Pons (tissue), 1 donor: ENCODE measurements at places on chromosomes 5 and 9.
A peak's percentile ranks its signal among the peaks of the same experiment; 100 is the strongest.

DNA sequence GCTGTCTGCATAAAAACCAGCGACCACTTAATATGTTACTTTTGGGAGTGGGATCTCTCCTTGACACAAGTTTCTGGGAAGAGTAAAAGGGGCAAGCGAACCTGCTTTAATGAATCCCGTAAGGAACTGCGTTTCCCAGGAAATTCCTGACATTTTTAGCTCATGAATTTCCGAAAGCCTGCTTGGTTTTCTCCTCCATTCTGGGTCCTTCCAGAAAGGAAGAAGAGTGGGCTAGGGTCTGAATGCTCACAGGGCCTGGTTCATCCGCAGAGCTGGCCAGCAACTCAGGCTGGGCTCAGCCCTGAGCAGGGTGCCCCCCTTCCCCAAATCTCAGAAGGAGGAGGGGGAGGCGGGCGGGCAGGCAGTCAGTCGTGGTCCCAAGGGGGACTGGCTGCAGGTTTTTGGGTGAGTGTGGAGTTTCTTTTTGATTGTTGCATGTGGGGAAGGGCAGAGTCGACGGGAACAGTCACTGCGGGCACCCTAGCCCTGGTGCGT lies 1.2 kb upstream of the PURA start:
- no peak for DNase-seq

DNA sequence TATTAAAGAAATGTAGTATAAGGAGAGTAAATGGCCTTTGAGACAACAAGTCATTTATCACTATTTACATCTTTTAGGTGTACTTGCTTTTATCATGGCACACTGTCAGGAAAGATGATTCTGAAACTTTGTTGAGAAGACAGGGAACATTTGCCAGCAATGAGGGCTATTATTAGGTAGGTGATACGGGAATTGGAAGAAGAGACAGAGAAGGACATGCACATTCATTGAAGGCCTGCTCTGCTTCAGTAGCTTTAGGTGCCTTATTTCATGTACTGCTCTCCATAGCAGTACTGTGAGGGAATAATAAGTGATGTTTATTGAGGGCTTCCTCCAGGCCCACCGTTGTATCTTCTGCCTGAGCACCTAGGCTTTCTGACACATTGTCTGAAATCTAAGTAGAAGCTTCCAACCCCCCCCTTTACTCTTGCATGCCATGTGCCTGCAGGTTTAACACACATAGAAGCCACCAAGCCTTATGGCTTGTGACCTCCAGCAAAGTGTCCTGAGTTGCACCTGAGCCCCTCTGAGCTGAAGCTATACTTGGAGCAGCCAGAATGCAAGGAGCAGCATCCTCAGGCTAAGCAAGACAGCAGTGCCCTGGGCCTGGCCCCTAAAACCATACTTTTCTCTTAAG lies 275.2 kb upstream of the VLDLR start:
- no peak for DNase-seq

DNA sequence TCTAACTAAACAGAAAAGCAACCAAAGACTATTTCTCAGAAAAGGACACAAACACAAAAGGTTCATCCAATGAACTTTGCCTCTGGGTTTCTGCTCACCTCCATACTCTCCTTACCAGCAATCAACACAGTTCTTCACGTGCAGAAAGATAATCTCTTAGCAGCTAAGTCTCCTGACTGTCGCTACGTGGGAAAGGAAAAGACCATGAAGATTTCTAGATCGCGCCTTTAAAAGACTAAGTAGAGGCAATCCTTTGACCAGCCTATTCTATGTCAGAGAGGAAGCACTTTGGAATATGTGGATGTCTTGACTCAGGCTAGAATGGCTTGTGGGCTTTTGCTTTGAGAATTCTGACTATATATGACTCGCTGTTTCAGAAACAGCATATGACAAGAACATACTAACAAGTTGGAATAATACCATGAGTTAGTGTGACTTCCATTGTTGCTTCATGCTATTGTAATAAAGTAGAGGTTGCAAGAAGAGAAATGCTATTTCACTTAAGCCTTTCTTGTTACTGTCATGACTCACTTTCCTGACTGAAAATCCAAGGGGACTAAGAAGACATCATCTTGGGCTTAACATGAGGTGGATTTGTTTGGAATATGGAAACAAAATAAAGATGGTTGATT lies 339.5 kb upstream of the RFX3 start:
- DNase-seq = no peak

GRCh38 chr5:24693609-24694008 lies 48.8 kb upstream of the CDH10 start:
- no peak for DNase-seq

DNA sequence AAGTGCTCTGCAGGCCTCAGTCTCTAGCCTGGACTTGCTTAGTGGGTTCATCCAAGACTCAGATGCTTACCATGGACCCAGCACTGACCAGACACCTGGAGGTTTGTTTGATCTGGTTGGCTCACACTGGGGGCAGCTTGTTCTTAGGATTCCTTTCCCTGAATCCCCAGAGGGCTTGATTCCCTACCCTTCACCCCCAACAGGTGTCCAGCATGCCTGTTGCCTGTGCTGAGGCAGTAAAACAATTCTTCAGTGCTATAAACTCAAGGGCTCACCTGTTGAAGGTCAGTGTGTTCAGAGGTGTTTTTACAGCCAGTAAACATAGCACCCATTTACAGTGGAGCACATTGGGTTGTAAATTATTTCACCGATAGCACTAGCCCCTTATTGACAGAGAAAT lies 123.8 kb upstream of the KLF4 start:
- no peak for DNase-seq

DNA sequence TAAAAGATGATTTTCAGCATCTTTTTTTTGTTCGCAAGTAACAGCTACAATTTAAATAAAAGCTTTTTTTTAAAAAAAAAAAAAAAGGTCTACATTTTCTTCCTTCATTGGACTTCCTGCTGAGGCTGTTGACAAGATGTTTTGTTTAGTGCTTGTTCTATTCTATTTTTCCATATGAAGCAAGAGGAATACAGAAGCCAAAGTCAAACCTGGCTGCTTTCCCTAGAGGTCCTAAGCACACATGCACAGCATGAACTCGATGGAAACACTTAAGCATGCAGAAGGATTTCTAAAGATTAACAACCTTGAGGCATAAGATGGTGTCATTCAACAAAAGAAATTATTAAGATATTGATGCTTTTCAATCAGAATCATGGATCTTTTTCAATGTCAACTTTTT lies 105.1 kb downstream of the ADCY2 start:
- DNase-seq = no peak

GRCh38 chr9:18317896-18318295 lies 156.1 kb upstream of the ADAMTSL1 start:
- DNase-seq = no peak

DNA sequence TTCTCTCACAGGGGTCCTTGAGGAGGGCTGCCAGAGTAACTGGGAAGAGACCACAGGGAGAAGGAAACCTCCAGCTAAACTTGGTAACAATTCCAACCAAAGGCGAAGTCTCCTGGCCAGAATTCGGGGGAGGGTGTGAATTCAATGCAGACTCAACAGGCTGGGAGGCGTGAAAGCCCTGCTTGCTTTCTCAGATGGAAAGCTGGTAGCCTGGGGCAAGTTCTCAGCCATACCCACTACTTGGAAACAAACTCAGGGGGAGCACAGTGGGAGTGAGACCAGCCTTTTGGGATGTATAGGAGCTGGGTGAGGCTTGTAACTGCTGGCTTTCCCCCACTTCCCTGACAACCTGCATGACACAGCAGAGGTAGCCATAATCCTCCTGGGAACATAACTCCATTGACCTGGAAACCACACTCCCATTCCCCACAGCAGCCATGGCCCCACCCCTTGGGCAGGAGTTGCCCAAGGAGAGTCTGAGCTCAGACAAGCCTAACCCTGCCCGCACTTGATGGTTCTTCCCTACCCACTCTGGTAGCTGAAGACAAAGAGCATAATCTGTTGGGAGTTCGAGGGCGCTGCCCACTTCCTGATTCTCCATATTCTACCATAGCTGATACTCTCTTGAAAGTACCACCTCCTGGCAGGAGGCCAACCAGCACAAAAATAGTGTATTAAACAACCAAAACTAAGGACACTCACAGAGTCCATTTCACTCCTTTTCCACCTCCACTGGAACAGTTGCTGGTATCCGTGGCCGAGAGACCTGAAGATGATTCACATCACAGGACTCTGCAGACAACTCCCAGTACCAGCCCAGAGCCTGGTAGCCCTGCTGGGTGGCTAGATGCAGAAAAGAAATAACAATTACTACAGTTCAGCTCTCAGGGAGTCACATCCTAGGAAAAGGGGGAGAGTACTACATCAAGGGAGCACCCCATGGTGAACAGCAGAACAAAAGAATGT lies 123.8 kb downstream of the FAM170A start:
- no peak for DNase-seq

DNA sequence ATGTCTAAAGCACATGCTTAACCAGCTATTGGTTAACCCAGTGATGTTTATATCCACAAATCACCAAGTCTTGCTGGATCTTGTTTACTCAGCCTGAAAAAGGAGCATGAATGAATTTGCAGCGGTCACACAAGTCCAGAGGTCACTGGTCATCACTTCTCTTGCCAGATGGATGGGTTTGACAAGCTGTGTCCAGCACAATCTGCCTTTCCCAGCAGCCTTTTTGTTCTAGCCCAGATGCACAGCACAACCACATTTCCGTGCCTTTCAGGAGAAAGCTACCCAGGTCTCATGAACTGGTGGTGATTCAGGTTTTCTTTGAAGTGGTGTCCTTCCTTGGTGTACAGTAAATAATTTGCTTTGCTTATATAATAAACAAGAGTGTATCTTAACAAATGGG lies 32.1 kb downstream of the TMEM252 start:
- DNase-seq = no peak

DNA sequence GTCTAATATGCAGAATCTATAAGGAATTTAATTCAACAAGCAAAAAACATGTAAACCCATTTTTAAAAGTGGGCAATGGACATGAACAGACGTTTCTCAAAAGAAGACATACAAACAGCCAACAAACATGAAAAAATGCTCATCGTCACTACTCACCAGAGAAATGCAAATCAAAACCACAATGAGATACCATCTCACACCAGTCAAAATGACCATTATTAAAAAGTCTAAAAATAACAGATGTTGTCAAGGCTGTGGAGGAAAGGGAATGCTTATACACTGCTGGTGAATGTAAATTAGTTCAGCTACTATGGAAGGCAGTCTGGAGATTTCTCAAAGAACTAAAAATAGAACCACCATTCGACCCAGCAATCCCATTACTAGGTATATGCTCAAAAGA lies 3.1 kb upstream of the KLHL3 start:
- DNase-seq = no peak

GRCh38 chr5:95670568-95670967 lies 12.2 kb downstream of the SPATA9 start:
- DNase-seq = no peak

GRCh38 chr5:142670804-142671203 lies 15.1 kb downstream of the FGF1 start:
- no peak for DNase-seq

- no peak for DNase-seq
These were observed 11.3 kb upstream of the LHX2 start for GRCh38 chr9:124000161-124000783.

GRCh38 chr5:134189031-134189430 lies 12.3 kb upstream of the SKP1 start:
- DNase-seq = no peak

GRCh38 chr9:76576344-76576743 lies 117.4 kb downstream of the GCNT1 start:
- peak; percentile 30 for DNase-seq

- no peak for DNase-seq
These were observed 356.8 kb upstream of the CHD1 start for GRCh38 chr5:99285606-99286005.

GRCh38 chr5:172723508-172723907 lies 47.5 kb downstream of the DUSP1 start:
- DNase-seq = peak; percentile 95

DNA sequence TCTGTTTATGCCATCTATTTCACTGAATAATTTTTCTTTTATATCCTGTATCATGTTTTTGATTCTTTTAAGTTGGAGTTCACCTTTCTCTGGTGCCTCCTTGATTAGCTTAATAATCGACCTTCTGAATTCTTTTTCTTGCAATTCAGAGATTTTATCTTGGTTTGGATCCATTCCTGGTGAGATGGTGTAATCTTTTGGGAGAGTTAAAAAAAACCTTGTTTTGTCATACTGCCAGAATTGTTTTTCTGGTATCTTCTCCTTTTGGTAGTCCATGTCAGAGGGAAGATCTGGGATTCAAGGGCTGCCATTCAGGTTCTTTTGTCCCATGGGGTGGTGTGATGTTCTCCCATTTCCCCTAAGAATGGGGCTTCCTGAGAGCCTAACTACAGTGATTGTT lies 800.8 kb upstream of the TYRP1 start:
- no peak for DNase-seq

GRCh38 chr5:185095-186070 lies 5.9 kb upstream of the LRRC14B start:
- no peak for DNase-seq

DNA sequence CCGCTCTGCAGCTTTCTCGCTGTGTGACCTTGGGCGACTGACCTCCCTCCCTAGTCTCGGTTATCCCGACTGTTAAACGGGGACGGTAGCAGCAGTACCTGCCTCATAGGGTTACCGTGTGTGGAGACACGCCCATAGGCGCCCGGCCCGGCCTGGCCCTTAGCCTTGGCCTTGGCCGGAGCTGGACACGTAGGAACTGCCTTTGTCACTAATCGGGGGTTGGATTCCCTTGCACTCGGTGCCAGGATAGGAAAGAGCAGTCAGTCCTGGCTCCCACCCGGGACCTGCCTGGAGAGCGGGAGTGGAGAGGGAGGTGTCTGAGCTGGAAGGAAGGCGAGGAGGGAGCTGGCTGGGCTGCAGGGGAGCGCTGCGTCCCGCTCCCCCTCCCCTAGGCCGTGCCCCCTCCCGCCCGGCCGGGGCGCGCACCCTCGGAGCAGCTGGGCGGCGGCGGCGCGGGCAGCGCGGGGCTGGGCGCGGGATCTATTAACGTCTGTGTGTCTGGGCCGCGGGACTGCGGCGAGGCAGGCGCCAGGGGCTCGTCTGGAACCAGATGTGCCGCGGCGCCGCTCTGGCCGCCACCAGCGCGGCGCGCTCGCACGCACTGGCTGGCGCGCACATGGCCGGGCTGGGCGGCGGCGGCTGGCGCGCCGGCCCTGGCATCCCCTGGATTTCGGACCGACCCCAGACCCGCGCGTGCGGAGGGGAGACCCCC lies 31.7 kb downstream of the PRRX2 start:
- no peak for DNase-seq

GRCh38 chr9:129580211-129580915 lies 40.5 kb downstream of the C9orf50 start:
- DNase-seq = no peak

GRCh38 chr5:132254321-132254977 lies 3.0 kb upstream of the PDLIM4 start:
- DNase-seq = no peak

- DNase-seq = no peak
These were observed 257.3 kb downstream of the FBXL17 start for GRCh38 chr5:108124596-108124995.

GRCh38 chr9:97237311-97237786 lies 70.1 kb upstream of the CCDC180 start:
- DNase-seq = no peak

GRCh38 chr5:156237361-156237760 lies 89.6 kb upstream of the SGCD start:
- no peak for DNase-seq
